ENCODE measurements at places on chromosomes 6 and 20.

- no peak for DNase-seq
Measured at GRCh38 chr6:157158456-157158855, 164.9 kb downstream of the TMEM242 start.

GRCh38 chr6:2831392-2831791 lies 10.3 kb downstream of the SERPINB1 start:
- DNase-seq: no peak

GRCh38 chr6:139713424-139713823 lies 339.0 kb upstream of the CITED2 start:
- no peak for DNase-seq

DNA sequence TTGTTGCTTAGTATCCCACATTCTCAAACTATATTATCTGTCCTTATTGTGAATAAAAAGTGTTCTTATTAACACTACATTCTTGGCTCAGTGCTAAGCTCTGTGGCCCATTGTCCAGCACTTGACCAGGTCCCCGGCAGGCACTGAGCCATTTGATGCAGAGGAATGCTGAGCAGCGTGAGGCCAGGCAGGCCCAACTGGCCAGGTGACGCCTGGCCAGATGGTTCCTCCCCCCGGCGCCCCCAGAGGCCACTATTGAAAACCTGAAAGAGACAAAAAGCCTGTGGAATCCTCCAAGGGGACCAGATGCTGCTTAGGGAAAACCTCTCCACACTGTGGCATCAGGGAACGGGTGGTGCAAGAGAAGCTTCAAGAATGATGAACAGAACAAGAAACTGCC lies 597.5 kb upstream of the JAG1 start:
- DNase-seq: no peak

DNA sequence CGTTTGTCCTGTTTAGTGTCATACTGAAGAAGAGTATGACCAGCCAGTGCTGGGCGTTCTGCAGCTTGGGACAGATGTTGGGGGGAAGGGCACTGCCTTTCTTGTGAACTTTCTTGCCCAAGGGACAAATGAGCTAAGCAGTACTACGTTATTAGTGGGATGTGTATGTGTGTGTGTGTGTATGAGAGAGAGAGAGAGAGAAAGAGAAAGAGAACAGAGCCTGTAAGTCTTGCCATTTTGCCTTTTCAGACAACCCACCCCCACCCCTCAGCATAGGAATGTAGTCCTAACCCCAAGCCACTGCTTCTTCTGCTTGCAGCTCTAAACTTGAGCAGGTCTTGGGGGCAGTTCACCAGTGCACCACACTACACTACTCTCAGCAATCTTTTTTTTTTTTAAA lies 45.5 kb downstream of the E2F3 start:
- no peak for DNase-seq

- no peak for DNase-seq
Measured at GRCh38 chr20:58693226-58694006, 816 bp downstream of the NPEPL1 start.

GRCh38 chr6:133040803-133041419 lies 200.2 kb upstream of the EYA4 start:
- no peak for DNase-seq

DNA sequence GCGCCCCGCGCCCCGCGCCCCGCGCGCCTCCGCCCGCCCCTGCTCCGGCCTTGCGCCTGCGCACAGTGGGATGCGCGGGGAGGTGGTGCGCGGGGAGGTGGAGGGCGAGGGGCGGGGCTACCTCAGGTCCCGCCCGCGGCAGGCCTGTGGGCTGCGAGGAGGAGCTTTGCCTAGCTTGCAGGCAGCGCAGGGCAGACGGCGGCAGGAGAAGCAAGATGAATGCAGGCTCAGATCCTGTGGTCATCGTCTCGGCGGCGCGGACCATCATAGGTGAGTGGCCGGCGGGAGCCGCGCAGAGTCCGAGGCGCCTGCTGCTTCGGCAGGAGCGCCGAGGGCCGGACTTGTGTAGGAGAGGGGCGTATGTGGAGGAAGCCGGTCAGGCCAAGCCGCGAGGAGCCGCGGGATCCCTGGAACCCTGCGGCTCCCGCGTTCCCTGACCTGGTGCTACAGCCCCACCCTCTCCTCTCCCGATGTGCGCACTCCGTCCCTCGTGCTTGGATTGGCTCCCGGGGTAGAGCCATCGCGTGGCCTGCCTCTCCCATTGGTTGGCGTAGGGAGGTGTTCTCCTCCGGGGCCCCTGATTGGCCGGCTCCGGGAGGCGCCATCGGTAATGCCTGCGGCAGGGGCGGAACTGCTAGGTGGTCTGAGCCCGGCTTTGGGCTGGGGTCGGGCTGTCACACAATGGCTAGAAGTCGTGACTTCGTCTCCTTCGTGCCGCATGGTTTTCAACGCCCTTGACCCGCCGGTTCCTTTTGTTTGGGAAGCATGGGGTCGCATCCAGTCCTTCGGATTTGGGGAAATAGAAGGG lies at the start of gene ACAT2:
ACAT2 (plus strand) TSS at position 173 of the 808 bp plus-strand sequence; CDS start at position 216, 43 bp downstream.
- DNase-seq: peak; percentile 85

DNA sequence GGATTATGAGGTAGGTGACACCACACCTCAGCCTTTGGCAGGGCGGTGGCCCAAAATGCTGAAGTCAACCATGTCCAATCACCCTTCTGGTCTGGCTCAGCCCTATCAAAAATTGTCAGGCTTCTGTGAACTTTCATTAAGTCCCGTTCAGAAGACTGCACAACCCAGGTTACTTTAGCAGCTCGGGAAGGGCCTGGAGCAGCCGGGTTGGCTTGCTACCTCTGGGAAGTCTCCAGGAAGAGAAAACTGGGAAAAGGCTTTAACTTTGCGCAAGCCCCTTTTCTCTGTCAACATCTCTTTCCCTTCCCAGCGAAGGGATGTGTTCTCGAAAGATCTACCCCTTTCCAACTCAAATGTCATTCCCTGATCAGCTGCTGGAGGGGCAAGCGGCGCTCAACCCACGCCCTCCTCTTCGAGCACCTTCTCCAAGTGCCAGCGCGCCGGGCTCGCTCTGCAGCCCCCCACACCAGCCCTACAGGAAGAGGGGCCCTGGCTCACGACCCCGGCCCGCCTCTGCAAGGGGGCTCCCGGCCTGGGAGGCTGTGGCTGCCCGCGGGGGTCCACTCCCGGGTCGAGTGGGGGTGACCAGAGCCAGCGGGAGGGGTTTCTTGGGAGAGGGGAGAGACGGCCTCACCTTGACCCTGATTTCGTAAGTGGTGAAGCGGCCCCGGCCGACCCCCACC lies 573 bp downstream of the SNX3 start:
- DNase-seq: no peak

GRCh38 chr20:63448031-63448430 lies 24.4 kb downstream of the KCNQ2 start:
- DNase-seq: no peak

GRCh38 chr6:76481101-76481500 lies 408.6 kb upstream of the IMPG1 start:
- no peak for DNase-seq

DNA sequence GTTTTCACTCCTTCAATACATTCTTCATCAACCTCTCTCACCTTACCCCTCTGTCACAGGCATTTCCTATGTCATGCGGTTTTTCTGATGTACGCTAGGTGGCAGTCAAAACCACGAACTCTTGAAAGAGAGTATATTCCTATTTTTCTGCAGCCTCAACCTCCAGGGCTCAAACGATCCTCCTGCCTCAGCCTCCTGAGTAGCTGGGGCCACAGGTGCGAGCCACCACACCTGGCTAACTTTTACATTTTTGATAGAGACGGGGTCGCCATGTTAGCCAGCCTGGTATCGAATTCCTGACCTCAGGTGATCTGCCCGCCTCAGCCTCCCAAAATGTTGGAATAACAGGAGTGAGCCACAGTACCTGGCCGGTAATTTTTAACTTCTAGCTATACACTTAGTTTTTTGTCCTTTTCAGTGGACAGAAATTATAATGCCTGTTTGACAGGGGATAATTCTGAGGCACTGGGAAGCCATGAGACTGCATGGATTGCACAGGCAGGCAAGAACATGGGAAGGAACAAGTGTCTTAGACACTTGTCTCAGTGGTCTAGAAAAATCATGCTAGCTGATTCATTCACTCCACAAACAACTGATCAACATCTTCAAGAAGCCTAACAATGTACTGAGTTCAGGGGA lies 22.5 kb upstream of the HFE start:
- DNase-seq: no peak

DNA sequence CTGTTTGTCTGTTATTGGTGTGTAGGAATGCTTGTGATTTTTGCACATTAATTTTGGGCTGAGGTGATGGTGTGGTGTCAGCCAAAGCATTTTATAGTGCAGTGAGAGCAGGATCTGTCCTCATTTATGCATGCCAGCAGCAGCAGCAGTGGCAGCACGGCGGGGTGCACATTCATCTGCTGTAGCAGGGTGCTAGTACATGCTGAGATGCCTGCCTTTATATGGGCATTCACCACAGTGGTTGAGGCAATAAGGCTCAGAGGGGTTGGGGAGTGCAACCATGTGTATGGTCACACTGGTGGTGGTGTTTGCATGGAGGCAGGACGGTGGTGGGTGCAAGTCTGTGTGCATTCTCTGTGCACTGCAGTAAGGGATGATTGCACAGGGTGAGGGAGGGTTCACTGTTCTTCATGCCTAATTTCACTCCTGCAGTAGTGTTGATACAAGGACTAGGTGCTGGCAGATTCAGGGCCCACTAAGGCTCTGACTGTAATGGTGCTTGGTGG lies 129.3 kb upstream of the SYNCRIP start:
- DNase-seq: no peak

GRCh38 chr20:5621305-5621704 lies 128.9 kb upstream of the SHLD1 start:
- DNase-seq: no peak

DNA sequence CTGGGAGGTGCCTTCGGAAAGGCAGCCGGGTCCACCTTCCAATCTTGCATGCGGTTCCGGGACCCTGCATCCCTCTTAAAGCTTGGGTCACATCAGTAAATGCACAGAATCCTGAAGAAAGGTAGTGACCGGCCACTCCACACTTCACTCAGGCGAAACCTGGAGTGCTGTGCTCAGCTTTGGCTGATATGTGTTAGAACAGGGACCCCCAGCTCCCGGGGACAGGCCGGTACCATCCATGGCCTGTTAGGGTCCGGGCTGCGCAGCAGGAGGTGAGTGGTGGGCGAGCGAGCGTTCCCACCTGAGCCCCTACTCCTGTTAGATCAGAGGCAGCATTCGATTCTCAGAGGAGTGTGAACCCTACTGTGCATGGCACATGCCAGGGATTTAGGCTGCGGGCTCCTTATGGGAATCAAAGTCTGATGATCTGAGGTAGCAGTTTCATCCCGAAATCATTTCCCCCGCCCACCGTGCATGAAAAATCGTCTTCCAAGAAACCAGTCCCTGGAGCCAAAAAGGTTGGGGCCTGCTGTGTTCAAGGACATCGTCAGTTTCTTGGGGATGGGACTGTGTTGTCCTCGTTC lies 143.0 kb downstream of the ERMARD start:
- no peak for DNase-seq

- no peak for DNase-seq
Measured at GRCh38 chr20:48600470-48600945, 227.3 kb downstream of the PREX1 start.

DNA sequence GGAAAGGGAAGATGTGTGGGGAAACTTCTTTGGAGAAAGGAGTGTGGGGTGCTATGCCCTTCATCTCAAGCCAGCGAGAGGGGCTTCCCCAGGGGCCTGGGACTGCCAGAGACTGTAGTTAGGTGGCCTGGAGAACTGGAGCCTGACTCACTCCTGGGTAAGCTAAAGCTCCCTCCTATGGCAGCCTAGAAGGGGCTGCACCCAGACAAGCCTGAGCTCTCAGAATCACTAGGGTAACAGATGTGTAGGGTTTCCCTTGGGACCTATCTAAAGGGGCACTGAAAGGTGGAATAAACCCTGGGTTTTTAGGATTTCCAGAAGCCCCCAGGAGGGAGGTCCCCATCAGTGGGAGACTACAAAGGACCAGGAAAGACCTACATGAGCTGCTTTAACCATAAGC lies 1.6 kb upstream of the ARMC2 start:
- no peak for DNase-seq

GRCh38 chr20:36467076-36467999 lies 74.0 kb upstream of the MYL9 start:
- DNase-seq: no peak

GRCh38 chr20:39800548-39800947 lies 838.4 kb downstream of the DHX35 start:
- DNase-seq: no peak

- DNase-seq: no peak
Measured at GRCh38 chr6:10613723-10614122, 80.7 kb downstream of the C6orf52 start.

DNA sequence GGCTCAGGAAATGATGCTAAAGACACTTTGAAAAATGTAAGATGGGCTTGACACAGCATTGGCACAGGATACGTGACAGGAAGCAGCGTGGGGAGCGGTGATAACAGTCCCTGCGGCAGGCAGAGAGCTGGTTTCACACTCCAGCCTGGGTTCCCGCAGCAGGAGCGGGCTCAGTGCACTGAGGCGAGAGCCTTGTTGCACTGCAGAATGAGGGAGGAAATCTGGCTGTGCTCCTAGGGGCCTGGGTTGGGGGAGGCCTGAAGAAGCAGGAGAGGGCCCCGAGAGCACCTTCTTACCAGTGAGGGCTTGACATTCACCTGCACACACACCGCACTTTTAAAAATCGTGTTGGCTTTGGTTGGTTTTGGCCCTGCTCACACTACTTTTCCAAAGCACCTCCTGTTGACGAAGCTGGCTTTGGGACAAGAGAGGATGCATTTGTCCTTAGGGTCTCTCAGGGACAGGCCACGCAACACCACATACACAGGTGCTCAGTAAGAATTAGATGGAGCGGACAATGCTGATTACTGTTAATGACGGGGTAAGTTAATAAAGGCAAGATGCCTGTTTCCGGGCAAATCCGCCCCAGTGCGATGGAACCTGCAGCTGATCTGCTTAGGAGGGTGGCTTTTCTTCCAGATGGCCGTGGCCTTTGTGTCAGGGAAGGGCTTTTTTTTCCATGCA lies 49.4 kb upstream of the ARMC2 start:
- peak; percentile 12 for DNase-seq

DNA sequence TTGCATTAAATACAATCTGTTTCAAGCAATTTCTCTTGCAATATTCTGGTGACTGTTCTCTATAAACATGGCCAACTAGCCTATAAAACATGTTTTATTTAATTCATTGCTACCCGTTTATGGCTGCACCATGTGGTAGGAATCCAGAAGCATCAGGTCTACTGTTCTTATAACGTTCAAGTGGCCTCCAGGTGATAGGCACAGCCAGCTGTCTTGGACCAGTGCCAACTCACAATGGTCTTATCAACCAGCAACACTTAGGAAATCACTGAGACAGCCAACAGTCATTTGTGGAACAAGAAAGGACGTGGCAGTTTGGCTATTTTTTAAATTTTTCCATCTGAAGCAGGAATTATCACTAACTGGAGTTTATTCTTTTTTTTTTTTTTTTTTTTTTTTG lies 193.6 kb downstream of the NKAIN2 start:
- DNase-seq: no peak

DNA sequence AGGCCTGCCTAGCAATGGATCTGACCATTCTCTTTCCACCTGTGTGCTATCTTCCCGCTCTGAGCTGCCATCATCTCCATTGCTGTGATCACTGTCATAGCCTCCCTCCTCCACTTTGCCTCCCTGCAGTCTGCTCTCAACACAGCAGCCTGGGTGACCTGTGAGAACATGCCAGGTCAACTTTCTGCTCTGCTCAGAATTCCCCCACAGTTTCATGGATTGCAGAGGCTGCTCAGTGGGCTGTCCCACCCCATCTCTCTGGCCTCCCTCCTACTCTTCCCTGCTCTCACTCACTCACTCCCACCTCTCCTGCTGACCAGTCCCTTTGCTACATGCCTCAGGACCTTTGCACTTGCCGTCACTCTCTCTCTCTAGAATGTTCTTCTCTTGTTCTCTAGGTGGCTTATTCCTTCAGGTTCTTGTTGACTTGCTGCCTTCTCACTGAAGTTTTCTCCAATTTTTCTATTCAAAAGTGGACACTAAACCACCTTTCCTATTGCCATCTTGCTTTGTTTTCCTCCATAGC lies 159.9 kb downstream of the CD83 start:
- DNase-seq: no peak

Measured in stimulated activated CD8-positive, alpha-beta memory T cell treated with anti-CD3 and anti-CD28 coated beads, Interleukin-2, amount 100 ng/mL, for 48 hours (primary cell).